Gastrocnemius medialis (tissue), 4 donors: ENCODE measurements at places on chromosomes 3 and 15. TPM values are rescaled to one million over a fixed set of nuclear protein-coding genes. Genes with fewer than 3 reads are reported as not detected.

The GRAMD2A gene
- not detected for total RNA-seq

The PROS1 gene
- 8.3 TPM for total RNA-seq

The VIPR1 gene
- total RNA-seq = 1.7 TPM

The PRICKLE2 gene
- 6.7 TPM for total RNA-seq
